M059J (cell line): ENCODE measurements at places on chromosomes 16 and 17. TPM values are rescaled to one million over a fixed set of nuclear protein-coding genes. Genes with fewer than 3 reads are reported as not detected.

GRCh38 chr17:41648411-41649195, 24.2 kb upstream of the KRT17 start:
- peak; percentile 74 for DNase-seq

Gene ZFHX3
- total RNA-seq = 1.3 and 3.2 TPM in 2 replicates

Gene CCL7
- 0.17 TPM in 1 of 2 replicates, not detected in the other for total RNA-seq

- DNase-seq = no peak
Observed at GRCh38 chr16:67230809-67231660, 4.1 kb downstream of the TMEM208 start.

DNA sequence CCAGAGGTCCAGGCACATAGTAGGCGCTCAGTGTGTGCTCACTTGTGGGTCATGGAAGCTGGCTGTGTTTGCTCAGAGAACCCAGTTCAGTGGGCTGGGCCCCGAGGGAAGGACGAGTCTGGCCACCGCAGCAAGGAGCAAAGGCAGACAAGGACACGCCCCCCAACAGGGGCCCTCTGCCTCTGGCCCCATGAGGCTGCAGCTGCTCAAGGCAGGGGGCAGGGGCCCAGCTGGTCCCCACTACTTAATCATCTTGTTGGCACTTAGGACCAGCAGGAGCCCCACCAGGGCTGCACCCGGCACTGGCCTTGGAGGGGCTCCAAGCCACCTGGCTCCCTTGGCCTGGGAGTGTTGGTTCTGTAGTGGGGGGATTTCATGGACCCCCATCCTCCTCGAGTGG, 16.1 kb downstream of the KCNJ12 start:
- no peak for DNase-seq

Gene TEX14
- total RNA-seq = not detected in 2 replicates

GRCh38 chr17:79152110-79152509, 77.5 kb downstream of the ENGASE start:
- DNase-seq = no peak

- peak; percentile 79 for DNase-seq
Observed at GRCh38 chr16:48408688-48409087, 23.5 kb upstream of the SIAH1 start.

DNA sequence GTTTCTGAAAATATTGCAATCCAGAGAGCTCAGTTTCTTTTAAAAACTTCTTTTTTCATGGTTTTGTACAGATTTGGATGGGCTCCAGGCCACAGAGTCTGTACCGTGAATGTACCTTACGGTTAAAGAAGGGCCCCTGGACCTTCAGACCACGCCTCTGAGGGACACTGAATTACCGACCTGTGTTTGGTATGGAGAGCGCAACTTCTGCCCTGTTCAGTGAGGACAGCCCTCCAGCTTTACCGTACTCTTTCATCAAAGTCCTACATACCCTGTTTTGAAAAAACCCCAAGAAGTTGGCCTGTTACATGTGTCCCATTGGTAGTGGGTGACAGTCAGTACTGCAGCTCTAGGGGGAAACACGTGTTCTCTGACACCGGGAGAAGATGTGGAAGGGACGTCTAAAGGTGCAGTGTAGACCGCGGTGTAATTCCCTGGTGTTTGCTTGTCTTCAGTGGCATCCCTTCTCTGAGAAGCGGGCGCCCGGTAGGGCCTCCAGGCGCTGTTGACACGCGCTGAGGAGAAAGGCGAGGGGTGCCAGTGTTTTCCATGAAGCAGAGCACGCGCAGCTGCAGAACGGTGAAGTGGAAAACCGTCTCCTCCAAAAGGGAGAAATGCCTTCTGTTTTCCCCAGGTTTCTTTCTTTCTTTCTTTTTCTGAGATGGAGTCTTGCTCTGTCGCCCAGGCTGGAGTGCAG, 6.2 kb downstream of the PGS1 start:
- DNase-seq = no peak

DNA sequence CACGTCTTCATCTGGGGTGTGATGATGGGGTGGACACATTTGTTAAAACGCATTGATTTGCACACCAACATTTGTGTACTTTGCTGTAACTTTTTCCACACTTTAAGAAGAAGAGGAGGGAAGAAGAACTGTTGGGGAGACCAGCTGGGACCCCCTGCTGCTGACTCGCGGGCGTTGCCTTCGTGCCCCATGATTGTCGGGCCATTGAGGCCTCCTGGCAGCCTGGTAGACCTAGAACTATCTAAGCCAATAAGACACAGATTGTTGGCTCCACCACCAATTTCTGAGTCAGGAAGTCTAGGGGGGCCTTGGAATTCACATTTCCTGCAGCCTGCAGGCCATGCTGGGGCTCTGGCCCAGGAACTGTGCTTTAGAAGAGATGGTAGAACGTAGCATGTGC, 105.5 kb downstream of the TNFRSF13B start:
- peak; percentile 1 for DNase-seq

- peak; percentile 42 for DNase-seq
Observed at GRCh38 chr17:30530346-30531025, 53.3 kb downstream of the GOSR1 start.

Gene TBC1D3
- not detected in 2 replicates for total RNA-seq

GRCh38 chr16:23320693-23321092, 18.6 kb downstream of the SCNN1B start:
- DNase-seq = no peak

DNA sequence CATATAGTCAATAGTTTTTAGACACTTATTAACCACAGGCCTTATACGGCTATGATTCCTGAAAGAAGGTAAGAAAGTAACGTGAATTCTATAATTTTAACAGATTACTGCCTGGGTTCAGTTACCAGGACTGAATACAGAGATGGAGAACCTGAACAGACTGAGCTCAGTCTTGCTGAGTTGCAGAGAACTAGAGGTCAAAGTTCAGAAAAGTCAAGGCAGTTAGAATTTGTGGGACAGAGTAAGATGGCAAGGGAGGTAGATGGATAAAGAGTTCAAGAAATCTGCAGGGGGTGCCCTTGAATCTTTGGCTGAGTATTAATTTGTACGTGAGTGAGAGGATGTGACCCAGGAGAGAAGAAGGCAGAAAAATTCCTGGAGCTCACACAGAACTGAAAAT, 320.1 kb upstream of the MAF start:
- no peak for DNase-seq

DNA sequence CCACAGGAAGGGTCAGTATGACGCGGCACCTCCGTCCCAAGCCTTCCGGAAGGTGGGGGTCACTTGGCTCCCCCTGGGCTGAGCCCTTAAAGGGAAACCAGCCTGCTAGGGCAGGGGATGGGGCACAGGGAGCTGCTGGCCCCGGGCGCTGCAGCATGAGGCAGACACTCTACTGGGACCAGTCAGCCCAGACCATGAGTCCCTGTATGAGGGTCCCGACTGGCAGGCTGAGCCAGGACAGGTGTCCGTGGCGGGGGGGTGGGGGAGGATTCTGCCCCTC, 43.4 kb upstream of the ZC3H18 start:
- no peak for DNase-seq

Gene WBP2
- total RNA-seq = 32.5 and 35.8 TPM in 2 replicates

DNA sequence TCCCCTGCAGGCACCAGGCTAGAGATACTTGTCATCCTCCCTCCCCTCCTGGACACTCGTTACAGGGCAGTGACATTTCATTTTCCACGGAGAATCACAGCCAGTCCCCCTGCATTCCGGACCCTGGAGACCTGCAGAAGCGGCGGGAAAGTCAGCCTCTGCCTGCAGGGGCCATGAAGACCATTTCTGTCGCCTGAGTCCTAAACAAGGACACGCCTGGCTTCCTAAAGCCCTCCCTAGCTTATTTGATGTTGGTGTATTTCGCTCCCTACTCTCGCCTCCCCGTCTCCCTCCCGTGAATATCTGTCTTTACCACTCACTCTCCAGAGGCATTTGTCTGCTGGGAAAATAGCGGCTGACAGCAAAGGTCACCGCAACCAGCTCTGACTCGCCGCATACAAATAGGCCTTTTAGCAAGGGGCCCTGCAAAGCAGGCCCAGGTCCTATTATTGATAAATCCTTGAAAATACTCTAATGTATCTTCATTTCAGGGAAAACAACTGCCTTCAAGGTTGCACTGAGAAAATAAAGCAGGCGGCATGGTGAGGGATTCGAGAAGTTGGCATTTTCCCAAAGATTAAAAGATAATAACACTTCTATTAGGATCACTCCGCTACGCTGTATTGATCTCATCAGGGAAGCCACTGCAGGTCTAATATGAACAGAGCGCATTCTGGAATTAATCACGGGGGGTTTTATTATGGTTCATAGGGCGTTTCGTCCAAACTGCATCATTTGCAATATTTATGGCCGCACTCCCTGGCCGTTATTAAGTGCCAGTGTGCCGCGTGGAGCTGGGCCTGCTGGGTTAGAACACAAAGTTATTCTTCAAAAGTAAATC, 447.1 kb upstream of the CDH5 start:
- DNase-seq = peak; percentile 11

DNA sequence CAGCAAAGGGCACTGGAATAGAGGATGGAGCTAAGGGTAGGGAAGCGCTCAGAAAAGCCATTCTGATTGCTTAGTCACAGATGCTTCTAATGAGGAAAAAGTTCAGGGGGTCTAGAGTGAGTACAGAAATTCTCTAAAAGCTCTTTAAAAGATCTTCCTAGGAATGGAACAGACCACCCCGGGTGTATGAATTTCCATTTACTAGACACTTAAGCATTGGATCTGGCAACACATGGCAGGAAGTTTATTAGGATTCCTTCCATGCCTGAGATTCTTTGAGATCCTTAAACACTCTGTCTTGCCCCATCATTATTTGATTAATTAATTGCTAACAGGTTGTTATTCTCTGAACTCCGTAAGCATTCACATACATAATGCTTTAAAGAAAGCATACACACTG, 8.5 kb downstream of the KRTAP9-7 start:
- peak; percentile 42 for DNase-seq

DNA sequence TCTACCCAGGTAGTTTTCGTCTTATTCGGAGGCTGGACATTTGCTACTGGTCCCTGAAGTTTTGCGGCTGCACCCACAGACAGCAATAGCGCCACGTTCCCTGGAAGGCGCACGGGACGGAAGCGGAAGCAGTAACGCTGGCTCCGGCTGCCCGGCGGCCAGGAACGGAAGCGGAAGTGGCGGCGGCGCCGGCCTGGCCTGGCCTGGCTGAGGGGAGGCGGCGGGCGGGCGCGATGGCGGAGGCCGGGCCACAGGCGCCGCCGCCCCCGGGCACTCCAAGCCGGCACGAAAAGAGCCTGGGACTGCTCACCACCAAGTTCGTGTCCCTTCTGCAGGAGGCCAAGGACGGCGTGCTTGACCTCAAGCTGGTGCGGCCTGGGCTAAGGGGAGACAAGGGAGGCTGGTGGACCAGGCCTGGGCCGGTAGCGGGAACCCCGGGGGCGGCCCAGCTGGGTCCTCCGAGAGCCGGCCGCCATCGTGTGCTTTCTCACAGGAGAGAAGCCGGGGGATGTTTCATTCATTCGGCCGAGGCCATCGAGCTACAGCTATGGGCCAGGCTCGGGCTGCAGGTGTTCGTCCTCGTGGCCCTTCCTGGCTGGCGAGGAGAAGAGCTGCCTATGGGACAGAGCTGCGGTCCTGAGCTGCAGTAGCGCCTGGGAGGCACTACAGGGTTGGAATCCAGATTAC, at the start of gene E2F4:
E2F4 (plus strand) TSS at position 161 of the 687 bp plus-strand sequence; CDS start at position 234, 73 bp downstream.
- peak; percentile 87 for DNase-seq

GRCh38 chr17:57861790-57862693, 12.2 kb upstream of the MRPS23 start:
- peak; percentile 75 for DNase-seq

- DNase-seq = no peak
Observed at GRCh38 chr16:65469116-65469515, 347.3 kb upstream of the CDH11 start.

DNA sequence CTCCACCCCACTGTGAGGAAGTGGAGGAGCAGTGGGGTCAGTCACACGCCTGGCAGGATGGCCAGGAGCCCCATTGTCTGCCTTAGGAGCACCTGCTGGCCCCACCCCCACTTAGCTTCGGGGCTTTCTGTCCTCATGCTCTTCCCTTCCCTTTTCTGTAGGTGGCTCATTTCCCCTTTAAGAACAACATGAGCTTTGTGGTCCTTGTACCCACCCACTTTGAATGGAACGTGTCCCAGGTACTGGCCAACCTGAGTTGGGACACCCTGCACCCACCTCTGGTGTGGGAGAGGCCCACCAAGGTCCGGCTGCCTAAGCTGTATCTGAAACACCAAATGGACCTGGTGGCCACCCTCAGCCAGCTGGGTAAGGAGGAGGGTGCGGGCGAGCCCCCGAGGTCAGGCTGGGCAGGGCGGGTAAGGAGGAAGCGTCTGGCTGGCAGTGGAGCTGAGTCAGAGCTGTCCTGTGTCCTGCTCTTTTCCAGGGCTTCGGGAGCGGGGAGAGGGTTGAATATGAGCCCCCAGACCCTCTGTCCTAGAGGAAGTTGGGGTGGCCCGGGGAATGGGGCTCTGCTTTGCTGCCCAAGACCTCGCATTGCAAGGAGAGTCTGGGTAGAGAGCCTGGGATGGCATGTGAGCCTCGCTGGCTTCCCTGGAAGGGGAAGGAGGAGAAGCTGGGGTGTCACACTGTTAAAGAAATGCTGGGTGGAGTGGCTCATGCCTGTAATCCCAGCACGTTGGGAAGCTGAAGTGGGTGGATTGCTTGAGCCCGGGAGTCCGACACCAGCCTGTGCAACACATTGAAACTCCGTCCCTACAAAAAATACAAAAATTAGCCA, 9.2 kb upstream of the SERPINF1 start:
- DNase-seq = peak; percentile 23

Gene ADGRG1
- 16.2 and 20.6 TPM in 2 replicates for total RNA-seq

- peak; percentile 12 for DNase-seq
Observed at GRCh38 chr16:83245061-83245460, 562.7 kb upstream of the HSBP1 start.

Gene CDH1
- total RNA-seq = 0.05 TPM in 1 of 2 replicates, not detected in the other

Gene TMEM106A
- total RNA-seq = 4.9 and 10.1 TPM in 2 replicates

DNA sequence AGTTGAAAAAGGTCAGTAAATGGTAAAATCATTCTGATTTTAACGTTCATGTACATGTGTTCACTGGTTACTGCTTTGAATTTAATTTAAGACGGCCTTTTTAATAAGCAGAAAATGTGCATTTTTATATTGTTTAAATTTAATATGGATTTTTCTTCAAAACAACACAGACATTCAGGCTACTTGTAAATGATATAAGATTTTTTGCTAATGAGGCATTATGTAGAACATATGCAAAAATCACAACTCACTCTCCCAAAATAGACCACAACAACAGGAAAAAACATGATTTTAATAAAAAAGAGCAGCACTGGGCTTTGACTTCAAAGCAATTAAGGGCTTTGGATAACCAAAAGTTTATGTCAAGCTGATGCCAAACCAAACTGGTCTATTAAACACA, 22.3 kb downstream of the RPGRIP1L start:
- DNase-seq = no peak

GRCh38 chr17:17497845-17498520, 1.8 kb upstream of the RASD1 start:
- no peak for DNase-seq

GRCh38 chr17:74432424-74432690, 469 bp downstream of the GPRC5C start:
- no peak for DNase-seq

Gene NDUFAB1
- total RNA-seq = 156 and 188 TPM in 2 replicates

Gene RANBP10
- 3.6 and 5.4 TPM in 2 replicates for total RNA-seq
